ENCODE measurements at places on chromosomes 3 and 15. TPM values are rescaled to one million over a fixed set of nuclear protein-coding genes. Genes with fewer than 3 reads are reported as not detected.
A peak's percentile ranks its signal among the peaks of the same experiment; 100 is the strongest.

DNA sequence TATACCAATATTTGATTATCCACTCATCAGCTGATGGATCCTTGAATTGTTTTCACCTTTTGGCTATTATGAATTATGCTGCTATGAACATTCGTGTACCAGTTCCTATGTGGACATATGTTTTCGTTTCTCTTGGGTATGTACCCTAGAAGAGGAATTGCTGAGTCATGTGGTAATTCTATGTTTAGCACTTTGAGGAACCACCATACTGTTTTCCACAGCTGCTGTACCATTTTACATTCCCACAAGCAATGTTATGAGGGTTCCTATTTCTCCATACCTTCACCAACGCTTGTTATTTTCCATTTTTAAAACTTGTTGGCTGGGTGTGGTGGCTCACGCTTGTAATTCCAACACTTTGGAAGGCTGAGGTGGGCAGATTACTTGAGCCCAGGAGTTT lies 62.9 kb downstream of the RPLP1 start:
- no peak overlapping the region for H3K27ac ChIP-seq
- DNase-seq: no peak
- H3K36me3 ChIP-seq: no peaks in the 10 kb centered on the region
- H3K4me1 ChIP-seq: no peaks in the 10 kb centered on the region
- H3K27me3 ChIP-seq: peaks cover 9% of the 10 kb centered on the region

DNA sequence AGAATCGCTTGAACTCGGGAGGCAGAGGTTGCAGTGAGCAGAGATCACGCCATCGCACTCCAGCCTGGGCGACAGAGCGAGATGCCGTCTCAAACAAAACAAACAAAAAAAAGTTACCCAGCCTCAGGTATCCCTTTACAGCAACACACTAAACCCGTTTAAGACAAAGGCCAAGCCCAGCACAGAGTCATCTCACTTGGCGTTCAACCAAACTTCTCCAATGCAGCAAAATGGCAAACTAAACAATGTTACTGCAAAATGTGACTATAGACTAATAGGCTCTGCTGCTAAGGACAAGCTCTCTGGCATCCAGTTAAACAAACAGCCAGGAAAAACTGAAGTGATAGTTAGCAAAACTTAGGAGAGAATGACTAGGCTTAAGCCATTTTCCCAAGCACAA lies 6.4 kb upstream of the FAM219B start:
- H3K27ac ChIP-seq: no peak overlapping the region
- H3K36me3 ChIP-seq: peaks cover 21% of the 10 kb centered on the region
- DNase-seq: no peak
- no peaks in the 10 kb centered on the region for H3K4me1 ChIP-seq
- no peak overlapping the region for H3K4me3 ChIP-seq

DNA sequence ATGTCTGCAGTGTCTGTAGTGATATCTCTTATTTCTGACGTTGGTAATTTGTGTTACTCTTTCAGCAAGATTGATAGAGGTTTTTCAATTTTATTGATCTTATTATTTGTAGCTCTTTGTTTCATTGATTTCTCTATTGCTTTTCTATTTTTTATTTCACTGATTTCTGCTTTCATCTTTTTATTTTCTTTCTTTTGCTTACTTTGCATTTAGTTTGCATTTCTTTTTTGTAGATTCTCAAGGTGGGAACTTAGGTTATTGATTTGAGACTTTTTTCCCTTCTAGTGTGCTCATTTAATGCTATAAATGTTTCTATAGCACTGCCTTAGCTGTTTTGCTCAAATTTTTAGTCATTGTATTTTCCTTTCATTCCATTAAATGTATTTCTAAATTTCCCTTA lies 49.5 kb upstream of the GABRG3 start:
- no peaks in the 10 kb centered on the region for H3K36me3 ChIP-seq
- H3K4me1 ChIP-seq: no peaks in the 10 kb centered on the region
- H3K4me3 ChIP-seq: no peak overlapping the region
- no peak overlapping the region for H3K27ac ChIP-seq

NUP210 gene
- total RNA-seq: 0.36 TPM

FAM162A gene
- total RNA-seq: 72.2 TPM

- peak within 1 kb of the TSS; percentile 58 for H3K4me3 ChIP-seq
- no peaks in the 10 kb centered on the region for H3K36me3 ChIP-seq
- H3K27me3 ChIP-seq: peaks cover 53% of the 10 kb centered on the region
- peak; percentile 5 for DNase-seq
These were observed at the start of gene LINGO1 for GRCh38 chr15:77632534-77633133. LINGO1 (minus strand) TSS chr15:77632912; CDS start chr15:77632315, 597 bp downstream.

MANF gene
- 125 TPM for total RNA-seq
